ENCODE measurements at places on chromosomes 13 and 19. TPM values are rescaled to one million over a fixed set of nuclear protein-coding genes. Genes with fewer than 3 reads are reported as not detected.

GRCh38 chr13:23824371-23824770 lies 64.8 kb downstream of the MIPEP start:
- no peaks in the 10 kb centered on the region for H3K4me1 ChIP-seq
- H3K4me3 ChIP-seq = no peak overlapping the region
- no peak overlapping the region for H3K27ac ChIP-seq
- H3K36me3 ChIP-seq = peaks cover 7% of the 10 kb centered on the region
- H3K27me3 ChIP-seq = no peaks in the 10 kb centered on the region

DNA sequence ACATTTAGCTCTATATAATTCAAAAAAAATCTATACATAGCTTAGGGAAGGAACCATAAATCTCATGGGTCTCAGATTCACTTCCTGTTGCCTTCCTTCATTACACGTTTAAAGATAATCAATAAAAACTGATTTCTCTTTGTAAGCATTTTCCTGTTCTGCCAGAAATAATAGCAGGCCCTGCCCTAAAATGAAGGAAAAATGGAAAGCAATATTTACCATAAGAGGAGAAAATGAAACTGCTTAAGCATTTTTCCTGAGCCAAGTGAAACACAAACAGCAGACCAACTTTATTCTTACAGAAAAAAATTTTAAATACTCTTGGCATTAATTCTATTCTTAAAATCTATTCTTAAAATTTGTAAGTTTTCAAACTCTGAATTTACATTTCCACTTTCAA lies 4.0 kb downstream of the LHFPL6 start:
- H3K36me3 ChIP-seq = no peaks in the 10 kb centered on the region
- no peak for DNase-seq
- H3K27ac ChIP-seq = no peak overlapping the region
- H3K4me3 ChIP-seq = no peak overlapping the region
- H3K27me3 ChIP-seq = peaks cover 39% of the 10 kb centered on the region

- no peak overlapping the region for H3K27ac ChIP-seq
- peaks cover under 1% of the 10 kb centered on the region for H3K4me1 ChIP-seq
- H3K4me3 ChIP-seq = no peak overlapping the region
- DNase-seq = no peak
- peaks cover 3% of the 10 kb centered on the region for H3K36me3 ChIP-seq
Measured at GRCh38 chr19:38704488-38705026, 39.7 kb downstream of the CAPN12 start.

DNA sequence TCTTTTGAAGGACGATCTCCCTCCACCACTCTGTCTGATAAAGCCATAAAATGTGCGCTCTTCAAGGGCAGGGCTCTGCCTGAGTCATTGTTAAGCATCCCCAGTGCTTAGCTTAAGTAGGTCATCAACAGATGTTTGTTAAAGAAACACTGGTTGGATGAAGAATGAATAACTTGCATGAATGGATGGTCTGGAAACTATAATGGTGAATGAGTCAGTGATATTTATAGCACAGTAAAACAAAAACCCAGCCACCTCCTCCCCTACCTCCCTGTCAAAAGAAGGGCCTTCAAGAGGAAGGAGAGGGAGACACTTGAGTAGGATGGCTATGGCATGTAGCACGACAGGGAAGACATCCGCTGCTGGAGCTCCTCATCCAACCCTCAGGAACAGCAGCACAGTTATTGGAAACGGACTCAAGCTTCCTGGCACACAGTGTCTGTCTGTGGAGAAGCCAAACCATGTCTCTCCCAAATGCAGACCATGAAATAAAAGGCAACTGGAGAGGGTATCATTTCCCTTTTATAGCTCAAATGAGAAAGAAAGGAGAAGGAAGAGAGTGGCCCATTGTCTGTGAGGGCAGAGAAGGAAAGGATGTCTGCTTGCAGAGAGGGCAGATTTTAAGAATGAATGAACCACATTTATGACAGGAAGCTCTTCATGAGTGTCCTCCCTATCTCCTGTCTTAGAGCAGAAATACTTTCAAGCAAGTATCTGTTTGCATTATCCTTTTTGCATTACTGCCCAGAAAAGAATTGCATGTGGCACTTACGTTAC lies 183.5 kb upstream of the UBL3 start:
- H3K4me1 ChIP-seq = peaks cover 7% of the 10 kb centered on the region
- no peak overlapping the region for H3K27ac ChIP-seq

GRWD1 gene
- total RNA-seq = 27.0 TPM

DNA sequence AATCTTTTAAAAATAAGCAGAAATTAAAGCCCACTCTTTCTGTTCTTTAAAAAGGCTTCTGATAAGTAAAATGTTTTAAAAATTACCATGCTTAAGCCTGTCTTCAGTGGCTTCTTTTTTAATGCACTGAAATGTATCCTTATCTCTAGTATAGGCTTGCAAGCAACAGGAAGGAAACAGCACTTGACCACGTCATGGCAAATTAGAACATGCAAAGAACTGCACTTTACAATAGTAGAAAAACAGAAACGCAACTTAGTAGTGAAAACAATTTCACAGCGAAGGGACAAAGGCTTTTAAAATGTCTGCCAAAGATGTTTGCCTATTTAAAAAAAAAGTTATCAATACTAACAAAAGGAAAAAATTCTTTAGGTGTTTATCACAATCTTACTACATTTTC lies 36.3 kb downstream of the ELF1 start:
- peak; percentile 58 for DNase-seq
- H3K4me3 ChIP-seq = peak overlapping the region; percentile 90
- peaks cover 62% of the 10 kb centered on the region for H3K4me1 ChIP-seq
- no peaks in the 10 kb centered on the region for H3K27me3 ChIP-seq

PDE4C gene
- total RNA-seq = not detected

GRCh38 chr13:105545811-105546210 lies 989.7 kb downstream of the EFNB2 start:
- H3K27ac ChIP-seq = no peak overlapping the region
- no peaks in the 10 kb centered on the region for H3K36me3 ChIP-seq
- H3K27me3 ChIP-seq = no peaks in the 10 kb centered on the region
- peaks cover 7% of the 10 kb centered on the region for H3K4me1 ChIP-seq

GRCh38 chr13:28136916-28137315 lies 1.4 kb upstream of the PAN3 start:
- peak overlapping the region; percentile 95 for H3K4me3 ChIP-seq
- no peaks in the 10 kb centered on the region for H3K27me3 ChIP-seq
- peaks cover 50% of the 10 kb centered on the region for H3K4me1 ChIP-seq
- DNase-seq = no peak
- H3K36me3 ChIP-seq = peaks cover 4% of the 10 kb centered on the region

PRR20E gene
- not detected for total RNA-seq

CCDC9 gene
- 51.7 TPM for total RNA-seq

- H3K27ac ChIP-seq = no peak overlapping the region
- H3K4me3 ChIP-seq = peak overlapping the region; percentile 2
- peaks cover 34% of the 10 kb centered on the region for H3K4me1 ChIP-seq
- H3K27me3 ChIP-seq = no peaks in the 10 kb centered on the region
- H3K36me3 ChIP-seq = no peaks in the 10 kb centered on the region
Measured at GRCh38 chr19:48807590-48808308, 3.1 kb downstream of the BCAT2 start.
